Forelimb muscle (tissue), 1 donor: ENCODE measurements at places on chromosomes 3 and 15.

DNA sequence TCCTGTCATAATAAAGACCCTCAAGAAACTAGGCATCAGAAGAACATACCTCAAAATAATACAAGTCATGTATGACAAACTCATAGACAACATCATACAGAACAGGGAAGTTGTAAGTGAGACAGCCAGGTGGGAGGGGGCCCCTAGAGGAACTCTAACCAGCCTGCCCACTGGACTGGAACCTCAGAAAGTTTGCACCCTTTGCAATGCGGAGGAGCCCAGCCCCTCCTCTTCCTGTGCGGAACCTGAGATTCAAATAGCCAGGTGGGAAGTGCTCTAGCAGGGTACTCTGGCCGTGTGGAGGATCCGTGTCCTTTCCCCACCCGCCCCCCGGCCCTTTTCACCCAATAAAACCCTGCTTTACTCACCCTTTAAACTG lies 387.0 kb upstream of the CBLB start:
- no peak for DNase-seq

DNA sequence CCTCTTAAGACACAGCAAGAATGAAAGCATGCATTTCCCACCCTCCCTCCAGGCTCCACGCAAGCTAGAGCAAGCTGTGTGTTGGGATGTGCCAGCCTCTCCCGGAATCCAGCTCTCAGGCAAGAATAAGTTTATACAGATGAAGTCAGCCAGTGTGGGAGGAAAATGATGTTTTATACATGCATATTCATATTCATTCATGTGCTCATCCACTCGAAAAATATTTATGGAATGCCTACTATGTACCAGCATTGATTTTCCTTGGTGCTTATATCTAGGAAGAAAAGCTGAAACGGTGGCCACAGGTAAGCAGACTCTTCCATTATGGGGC lies 62.7 kb downstream of the KLHL6 start:
- no peak for DNase-seq

DNA sequence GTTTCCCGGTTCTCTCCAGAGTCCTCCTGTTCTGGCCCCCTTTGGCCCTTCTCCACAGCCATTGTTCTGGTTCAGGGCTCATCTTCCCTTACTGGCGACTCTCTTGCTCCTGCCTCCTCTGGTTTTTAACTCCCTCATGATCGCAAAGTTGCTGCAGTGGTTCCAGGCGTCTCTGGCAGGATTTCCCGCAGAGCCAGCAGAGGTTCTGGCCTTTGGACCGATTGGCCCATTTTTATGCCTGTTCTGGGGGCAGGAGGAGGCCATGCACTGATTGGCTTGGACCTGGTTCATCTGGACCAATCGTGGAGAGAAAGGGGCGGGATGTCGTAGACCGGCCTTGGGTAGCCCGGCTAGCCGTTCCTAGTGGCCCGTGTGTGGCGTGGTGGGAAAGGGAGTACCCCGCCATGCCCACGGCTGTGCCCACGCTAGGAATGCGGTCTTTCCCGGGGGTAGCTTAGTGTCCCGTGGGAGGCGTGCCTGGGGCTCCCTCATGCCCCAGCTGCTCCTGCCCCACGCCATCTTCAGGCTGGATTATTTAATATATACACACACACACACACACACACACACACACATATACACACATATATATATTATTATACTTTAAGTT lies 113.4 kb downstream of the FBLN2 start:
- no peak for DNase-seq

DNA sequence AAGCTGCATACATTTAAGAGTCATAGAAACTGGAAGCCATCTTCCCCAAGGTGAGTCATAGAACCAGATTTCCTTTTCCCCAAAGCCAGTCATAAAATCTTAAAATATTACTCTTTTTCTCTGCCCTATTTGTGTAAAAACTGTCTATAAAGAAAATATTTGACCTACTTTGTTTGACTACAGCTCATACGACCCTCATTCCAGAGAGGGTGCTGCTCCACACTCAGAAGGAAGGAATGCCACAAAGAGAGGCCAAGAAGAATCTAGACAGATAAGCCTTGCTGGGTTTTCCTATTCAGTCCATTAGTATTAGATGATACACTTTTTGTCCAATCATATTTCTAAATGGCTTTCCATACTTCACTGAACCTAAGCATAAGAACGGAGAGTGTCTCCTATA lies 671.6 kb upstream of the SGO1 start:
- no peak for DNase-seq

GRCh38 chr3:11717301-11717700 lies 73.6 kb upstream of the VGLL4 start:
- DNase-seq: no peak

GRCh38 chr15:40091861-40092255 lies 16.8 kb downstream of the BMF start:
- DNase-seq: no peak

DNA sequence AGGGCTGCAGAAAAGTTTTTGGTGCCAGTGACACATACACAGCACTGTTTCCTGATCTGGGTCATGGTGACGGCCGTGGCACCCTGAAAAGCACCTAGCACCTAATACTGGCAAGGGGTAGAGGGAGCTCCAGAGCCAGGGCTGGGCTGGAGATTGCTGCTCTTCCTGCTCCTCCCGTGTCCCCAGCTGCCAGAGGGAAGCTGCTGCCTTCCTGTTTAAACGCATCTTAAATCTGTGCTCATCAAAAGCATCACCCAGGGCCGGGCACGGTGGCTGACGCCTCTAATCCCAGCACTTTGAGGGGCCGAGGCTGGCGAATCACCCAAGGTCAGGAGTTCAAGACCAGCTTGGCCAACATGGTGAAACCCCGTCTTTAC lies 156.7 kb upstream of the MEF2A start:
- DNase-seq: no peak

- no peak for DNase-seq
Observed at GRCh38 chr15:72070817-72071447, 47.0 kb downstream of the MYO9A start.

DNA sequence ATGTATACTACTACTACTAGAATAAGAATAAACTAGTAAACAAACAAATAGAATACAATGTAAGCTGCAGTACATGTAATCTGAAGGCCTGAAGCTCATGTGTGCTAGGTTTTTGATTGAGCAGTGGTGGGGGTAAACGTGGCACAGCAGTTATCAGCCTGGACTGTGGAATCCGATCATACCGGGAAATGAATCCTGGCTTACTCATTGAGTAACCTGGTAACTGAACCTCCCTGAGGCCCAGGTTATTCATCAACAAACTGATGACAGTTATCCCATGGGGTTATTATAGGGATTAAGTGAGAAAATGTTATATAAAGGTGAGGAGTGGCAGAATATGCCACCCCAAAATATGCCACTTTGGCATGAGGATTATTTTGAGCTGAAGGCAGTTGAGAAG lies 339.1 kb downstream of the FHIT start:
- DNase-seq: no peak

GRCh38 chr3:149271669-149272068 lies 50.0 kb upstream of the CP start:
- DNase-seq: no peak

DNA sequence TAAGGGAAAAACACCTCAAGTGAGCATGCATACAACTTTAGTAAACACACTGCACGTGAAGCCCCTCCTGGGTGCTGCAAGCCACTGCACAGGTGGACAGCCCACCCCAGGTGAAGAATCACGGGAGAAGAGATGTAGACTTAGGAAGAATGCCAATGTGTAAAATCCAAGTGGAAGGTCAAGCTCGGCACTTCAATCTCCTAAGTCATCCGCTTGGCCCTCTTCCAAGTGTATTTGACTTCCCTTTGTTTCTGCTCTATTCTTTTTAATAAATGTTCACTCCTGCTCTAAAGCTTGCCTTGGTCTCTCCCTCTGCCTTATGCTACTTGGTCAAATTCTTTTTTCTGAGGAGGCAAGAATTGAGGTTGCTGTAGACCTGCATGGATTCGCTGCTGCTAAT lies 316.6 kb downstream of the EDEM1 start:
- no peak for DNase-seq

- DNase-seq: no peak
Observed at GRCh38 chr3:96491023-96491422, 323.4 kb upstream of the EPHA6 start.

DNA sequence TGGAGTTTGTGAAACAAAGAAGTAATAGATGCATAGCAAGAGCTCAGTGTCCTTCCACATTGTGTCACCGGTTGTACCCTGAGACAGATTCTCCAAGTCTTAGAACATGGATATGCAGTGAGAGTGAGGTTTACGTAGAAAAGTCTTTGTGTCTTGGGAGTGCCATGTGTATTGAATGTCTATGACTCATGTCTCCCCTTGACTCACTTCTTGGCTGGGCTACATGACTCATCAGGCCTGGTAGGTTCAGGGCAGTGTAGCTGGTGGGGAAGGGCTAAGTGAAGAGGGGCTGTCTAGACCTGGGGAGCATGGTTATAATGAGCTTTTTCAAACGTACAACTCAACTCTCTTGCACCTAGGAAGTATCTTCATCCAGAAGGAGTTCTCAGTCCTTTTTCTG lies 167.4 kb downstream of the GAP43 start:
- DNase-seq: no peak

GRCh38 chr3:3464131-3464530 lies 284.6 kb upstream of the CRBN start:
- DNase-seq: no peak

GRCh38 chr3:187251599-187251998 lies 39.9 kb downstream of the MASP1 start:
- no peak for DNase-seq

DNA sequence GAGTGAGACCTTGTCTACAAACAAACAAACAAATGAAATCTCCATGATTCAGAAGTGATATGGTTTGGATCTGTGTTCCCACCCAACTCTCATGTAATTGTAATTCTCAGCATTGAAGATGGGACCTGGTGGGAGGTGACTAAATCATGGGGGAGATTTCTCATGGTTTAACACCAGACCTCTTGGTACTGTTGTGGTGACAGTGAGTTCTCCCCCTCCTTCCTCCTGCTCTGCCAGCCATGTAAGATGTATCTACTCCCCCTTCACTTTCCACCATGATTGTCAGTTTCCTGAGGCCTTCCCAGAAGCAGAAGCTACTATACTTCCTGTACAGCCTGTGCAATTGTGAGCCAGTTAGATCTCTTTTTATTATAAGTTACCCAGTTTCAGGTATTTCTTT lies 438.4 kb upstream of the THBS1 start:
- DNase-seq: no peak

GRCh38 chr3:49864505-49864904 lies 5.2 kb downstream of the CAMKV start:
- no peak for DNase-seq

DNA sequence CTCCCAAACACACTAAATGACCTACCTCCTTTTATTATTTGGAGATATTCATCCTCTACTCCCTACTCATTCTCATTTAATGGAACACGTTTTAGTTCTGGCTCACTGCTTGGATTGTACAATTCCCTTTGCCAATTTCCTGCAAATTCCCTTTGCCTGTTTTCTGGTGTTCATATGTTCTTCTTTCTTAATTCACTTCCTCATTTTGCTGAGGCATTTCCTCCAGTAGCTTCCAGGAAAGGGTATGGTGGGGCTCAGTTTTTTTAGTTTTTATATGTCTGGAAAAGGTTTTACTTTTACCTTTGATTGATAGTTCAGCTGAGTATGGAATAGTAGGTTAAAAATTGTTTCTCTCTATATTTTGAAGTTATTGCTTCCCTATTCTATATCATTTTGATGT lies 143.6 kb upstream of the GOLIM4 start:
- DNase-seq: no peak

DNA sequence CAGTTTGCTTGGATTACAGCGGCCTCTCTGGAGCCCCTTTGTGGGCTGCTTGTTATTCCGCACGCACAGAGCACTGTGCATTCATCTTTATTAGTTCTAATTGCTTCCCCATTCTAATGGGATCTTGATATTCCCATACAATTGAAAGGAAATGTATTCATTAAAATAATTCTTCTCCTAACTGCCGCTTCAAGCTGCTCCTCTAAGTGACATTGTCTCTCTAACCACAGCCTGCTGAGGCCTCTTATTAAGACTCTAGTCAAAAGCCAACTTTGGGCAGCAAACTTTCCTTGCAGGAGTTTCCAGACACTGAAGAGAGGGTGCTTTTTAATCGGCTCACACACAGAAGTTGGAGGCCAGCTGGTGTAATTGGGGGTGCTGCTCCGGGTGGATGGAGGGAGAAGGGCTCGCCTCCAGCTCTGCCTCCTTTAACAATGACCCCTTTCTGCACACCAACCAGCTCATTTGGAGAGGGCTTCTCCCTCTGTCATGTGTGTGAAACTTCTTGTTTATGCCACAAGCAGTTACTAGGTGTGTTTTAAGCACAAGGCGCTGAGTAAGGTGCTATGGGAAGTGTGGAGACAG lies 5.6 kb upstream of the MAGEF1 start:
- DNase-seq: no peak

DNA sequence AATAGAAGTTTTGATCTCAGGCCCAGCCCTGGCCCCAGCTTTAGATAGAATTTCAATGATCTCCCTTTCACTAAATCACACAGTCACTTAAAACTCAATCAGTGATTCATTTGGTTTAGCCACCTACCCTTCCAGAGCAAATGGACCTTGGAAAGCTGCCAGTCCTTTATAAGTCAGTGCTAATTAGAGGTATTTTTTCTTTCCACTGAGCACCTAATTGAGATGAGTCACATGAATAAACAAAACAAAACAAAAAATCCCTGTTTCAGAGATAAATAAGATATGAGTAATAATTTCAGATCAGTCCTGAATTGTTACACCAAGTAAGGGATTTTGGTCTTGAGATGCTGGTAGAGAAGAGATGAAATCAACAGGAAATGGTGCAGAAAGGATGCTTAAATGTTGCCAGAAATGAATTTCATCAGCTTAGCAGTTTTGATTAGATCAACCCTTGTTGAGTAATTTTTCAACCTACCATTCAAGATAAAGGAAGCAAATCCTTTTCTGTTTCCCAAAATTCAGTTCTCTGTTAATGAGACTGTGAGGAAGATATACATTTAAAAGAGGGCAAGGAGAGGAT lies 352.0 kb upstream of the COL8A1 start:
- no peak for DNase-seq

DNA sequence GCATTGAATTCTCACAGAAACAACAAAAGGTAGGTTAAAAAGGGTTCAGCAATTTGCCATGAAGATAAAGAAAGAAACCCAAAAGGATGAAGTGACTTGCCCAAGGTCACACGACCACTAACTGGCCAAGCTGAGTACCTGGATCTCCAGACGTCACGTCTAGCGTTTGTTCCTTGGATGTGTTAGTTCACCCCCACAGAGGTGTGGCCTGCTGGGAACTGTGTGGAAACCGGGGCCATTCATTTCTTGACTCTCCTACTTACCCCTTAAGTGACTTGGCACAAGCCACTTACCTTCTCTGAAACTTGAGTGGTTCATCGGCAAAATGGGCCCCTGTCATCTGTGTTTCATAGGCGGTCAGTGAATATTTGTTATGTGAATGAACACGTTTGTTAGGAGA lies 244.3 kb upstream of the SLCO3A1 start:
- DNase-seq: no peak
